ENCODE measurements at places on chromosomes 2 and 18. TPM values are rescaled to one million over a fixed set of nuclear protein-coding genes. Genes with fewer than 3 reads are reported as not detected.

DNA sequence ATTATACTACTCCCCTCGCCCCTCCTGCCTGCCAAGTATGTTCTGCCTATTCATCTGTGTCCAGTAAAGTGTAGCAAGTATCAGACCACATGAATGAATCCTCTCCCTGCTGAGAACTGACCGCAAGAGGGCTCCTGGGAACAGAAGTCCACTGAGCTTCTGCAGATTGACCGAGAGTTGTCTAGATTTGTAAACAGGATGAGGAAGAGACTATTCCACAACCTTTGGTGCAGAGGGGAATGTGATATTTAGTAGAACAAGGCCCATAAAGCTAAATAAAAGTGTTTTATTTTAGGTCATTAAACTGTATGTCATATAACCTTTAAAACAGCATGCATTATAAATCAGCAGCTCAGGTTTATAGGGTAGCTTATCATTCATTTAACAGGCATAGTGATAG lies 377.0 kb downstream of the DCC start:
- DNase-seq: peak; percentile 58

DNA sequence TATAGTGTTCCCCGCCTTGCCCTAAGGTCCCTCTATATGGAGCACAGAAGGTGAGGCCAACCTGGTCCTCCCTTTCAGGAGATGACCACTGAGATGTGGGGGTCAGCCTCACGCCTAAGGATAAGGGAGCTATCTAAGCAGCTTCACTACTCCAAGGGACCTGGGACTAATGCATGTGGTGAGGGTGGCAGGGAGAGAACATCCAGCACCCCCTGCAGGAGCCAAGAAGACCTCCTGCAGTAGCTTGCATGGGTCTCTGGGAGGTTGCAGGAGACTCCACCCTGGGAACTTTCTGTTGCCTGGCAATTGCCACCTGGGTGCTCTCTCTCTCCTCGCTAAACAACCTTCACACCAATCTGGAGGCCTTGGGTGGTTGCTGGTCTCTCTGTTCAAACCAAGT lies 93.0 kb upstream of the KLHL29 start:
- DNase-seq: no peak

GRCh38 chr2:27724191-27724590 lies 47.3 kb upstream of the MRPL33 start:
- no peak for DNase-seq

DNA sequence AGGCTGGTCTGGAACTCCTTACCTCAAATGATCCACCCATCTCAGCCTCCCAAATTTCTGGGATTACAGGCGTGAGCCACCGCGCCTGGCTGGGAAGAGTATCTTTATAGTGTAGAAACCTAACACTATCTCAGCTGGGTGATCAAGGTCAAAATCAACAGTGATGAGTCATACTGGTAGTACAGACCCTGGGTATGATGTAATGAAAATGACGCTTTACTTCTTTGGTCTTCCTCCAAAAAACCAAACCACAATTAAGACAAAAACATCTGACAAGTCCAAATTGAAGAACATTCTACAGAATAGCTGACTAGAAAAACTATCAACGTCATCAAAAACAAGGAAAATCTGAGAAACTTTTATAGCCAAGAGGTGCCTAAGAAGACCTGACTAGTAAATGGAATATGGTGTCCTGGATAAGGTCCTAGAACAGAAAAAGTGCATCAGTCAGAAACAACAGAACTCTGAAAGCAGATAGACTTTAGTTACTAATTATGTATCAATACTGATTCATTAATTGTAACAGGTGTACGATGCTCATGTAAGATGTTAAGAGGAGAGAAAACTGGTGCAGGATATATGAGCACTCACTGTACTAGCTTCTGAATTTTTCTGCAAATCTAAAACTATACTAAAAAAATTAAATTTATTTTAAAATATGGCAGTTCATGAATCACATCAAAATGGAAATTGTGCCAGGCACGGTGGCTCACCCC lies 25.4 kb downstream of the PDCL3 start:
- no peak for DNase-seq

DNA sequence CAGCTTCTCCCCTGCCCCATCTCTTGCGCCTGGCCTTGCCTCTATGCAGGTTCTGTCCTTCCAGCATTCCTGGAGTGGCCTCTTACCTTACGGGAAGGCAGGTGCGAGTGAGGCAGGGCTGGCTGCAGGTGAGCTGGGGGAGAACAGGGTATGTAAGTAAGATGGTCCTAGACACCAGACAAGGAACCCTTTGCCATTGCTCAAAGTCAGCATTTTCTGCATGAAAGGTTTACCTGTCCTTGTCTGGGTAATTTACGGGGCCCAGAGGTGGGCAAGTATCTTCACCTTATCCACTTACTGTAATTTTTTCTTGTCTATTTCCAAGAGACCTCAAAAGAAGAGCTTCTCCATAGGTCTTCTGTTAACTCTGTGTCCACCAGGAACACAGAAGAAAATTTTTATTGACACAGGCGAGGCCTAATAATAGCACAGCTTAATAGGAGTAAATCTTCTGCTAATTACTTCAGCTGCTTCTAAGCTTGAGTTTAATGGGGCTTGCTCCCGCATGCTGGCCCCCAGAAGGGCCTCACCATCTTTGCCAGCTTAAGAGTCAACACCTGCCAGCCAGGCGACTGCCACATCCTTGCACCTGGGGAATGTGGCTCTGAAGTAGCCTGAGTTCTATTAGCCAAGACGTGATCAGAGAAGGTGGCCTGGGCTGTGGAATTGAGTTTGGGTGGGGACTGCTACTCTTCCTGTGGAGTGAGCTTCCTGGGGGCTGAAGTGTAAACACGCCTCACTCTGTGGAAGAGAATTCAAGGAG lies 27.1 kb downstream of the PCARE start:
- no peak for DNase-seq

DNA sequence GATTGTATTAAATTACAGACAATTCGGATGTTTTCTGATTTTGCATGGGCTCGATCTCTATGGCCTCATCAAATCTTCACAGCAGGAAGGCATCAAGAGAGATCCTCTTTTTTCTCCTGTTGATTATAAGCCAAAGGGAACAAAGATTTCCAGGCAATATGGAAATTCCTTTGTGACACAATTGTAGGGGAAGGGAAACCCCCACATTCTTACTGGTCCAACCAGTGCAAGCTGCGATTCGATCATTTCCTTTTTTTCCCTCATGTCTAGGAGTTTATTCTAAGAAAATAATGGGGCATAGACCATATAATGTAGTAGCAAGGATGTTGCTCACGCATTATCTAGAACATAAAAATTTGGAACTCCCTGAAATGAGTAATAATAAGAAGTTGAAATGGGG lies 87.7 kb downstream of the LYPD6 start:
- DNase-seq: no peak

GRCh38 chr2:54610700-54611099 lies 112.8 kb upstream of the EML6 start:
- DNase-seq: no peak

- no peak for DNase-seq
Measured at GRCh38 chr18:69871363-69871762, 76.3 kb downstream of the CD226 start.

GRCh38 chr2:6841537-6842287 lies 24.0 kb downstream of the CMPK2 start:
- no peak for DNase-seq

GRCh38 chr2:149768320-149768799 lies 180.8 kb upstream of the MMADHC start:
- no peak for DNase-seq

GRCh38 chr2:21289989-21290388 lies 166.2 kb downstream of the TDRD15 start:
- peak; percentile 30 for DNase-seq

DNA sequence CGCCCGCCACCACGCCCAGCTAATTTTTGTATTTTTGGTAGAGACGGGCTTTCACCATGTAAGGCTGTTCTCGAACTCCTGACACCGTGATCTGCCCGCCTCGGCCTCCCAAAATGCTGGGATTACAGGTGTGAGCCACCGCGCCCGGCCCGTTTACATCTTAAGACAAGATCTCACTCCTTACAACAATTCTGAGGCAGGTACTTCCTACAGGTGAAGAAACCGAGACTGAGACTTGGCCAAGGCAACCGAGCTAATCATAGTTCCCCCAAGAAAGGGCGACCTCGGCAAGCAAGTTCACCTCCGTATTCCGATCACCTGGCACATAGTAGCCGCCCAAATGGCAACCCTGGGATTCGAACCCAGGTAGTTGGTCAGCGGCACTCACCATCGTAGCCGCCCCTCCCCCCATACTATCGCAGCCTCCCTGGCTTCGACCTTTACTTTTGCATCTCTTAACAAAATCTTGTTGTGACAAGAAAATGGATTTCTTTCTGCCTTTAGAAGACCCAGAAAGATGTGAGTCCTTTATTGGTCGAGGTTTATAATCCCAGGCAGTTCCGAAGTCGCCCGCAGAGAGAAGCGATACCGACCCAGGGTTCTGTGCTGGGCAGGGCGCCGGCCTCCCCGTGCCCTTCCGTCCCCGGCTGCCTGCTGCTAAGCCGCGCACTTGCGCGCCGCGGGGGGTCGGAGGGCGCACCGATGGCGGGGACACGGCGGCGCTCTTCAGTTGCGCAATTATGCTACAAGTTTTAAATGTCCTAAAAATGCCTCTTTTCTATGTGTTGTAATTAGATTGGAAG lies 1.1 kb upstream of the FZD5 start:
- no peak for DNase-seq

DNA sequence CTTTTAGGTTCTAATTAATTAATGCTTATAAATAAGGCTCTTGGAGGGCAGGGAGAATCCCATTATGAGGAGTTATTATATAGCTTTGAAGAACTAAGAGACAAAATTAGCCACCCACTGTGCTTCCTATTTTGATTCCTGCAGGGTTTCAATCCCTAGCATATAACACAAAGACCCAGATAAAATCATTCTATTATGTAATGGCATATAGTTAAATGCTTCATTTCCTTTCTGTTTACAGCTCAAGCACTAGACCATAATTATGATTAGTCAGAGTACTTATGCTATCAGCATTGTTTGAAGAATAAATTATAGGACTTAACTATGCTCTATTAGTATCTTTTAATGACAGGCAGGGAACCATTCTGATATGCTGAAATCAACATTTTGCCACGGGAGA lies 9.1 kb downstream of the GPR155 start:
- DNase-seq: no peak

DNA sequence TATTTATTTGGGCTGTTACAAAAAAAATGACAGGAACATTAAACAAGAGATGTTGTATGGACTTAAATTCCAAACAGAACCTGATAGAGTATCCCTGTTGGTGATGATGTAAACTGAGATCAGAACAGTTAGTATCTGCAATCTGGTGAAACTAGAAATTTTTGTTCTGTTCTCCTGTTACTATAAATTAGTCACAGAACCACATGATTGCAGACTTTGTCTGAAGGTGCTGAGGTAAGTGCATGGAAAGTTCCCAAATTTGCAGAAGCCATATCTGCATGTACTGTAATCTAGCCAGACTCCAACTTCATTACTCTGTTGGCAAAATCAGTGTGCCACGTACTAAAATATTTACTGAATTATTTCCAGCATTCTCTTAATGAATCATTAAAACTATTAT lies 516.3 kb upstream of the FSIP2 start:
- no peak for DNase-seq

The CHRNG gene
- not detected for total RNA-seq

The MYOM1 gene
- 1.6 TPM for total RNA-seq

The TMEM37 gene
- 52.6 TPM for total RNA-seq

The PIGN gene
- 42.9 TPM for total RNA-seq

The CFAP221 gene
- total RNA-seq: 8.1 TPM

The SPTBN1 gene
- 341 TPM for total RNA-seq

The LAMA3 gene
- total RNA-seq: 52.1 TPM

The PTPRN gene
- 4.6 TPM for total RNA-seq

The AQP12A gene
- not detected for total RNA-seq

The HTR2B gene
- 0.73 TPM for total RNA-seq

Measured in hepatocyte (in vitro differentiated cells).